ENCODE measurements at places on chromosomes 6 and 20. TPM values are rescaled to one million over a fixed set of nuclear protein-coding genes. Genes with fewer than 3 reads are reported as not detected.
A peak's percentile ranks its signal among the peaks of the same experiment; 100 is the strongest.

DNA sequence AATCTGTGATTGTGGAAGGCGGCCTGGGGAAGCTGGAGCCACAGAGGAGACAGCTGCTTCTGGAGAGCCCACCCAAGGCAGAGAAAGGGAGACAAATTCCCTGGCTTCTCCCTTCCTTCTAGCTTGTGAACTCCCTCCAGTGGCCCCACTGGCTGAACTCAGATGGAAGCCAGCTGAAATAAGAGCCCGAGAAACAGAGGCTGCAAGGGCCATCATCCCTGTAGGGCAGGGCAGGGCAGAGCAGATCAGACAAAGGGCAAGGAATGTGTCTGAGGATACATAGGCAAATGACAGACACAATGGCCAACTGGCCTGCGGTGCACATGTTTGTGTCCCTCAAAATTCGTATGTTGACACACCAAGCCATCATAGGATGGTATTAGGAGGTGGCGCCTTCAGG, 25.3 kb downstream of the MDFI start:
- no peak overlapping the region for H3K27ac ChIP-seq
- no peaks in the 10 kb centered on the region for H3K4me1 ChIP-seq
- DNase-seq = no peak
- H3K36me3 ChIP-seq = no peaks in the 10 kb centered on the region
- no peak overlapping the region for H3K4me3 ChIP-seq

GRCh38 chr20:58818586-58819285, 32.0 kb downstream of the GNAS-AS1 start:
- peaks cover 16% of the 10 kb centered on the region for H3K4me1 ChIP-seq
- DNase-seq = peak; percentile 97
- H3K36me3 ChIP-seq = no peaks in the 10 kb centered on the region
- no peak overlapping the region for H3K4me3 ChIP-seq
- H3K27me3 ChIP-seq = no peaks in the 10 kb centered on the region
- H3K27ac ChIP-seq = peak overlapping the region; percentile 46

- no peak overlapping the region for H3K4me3 ChIP-seq
- peaks cover 56% of the 10 kb centered on the region for H3K4me1 ChIP-seq
- H3K36me3 ChIP-seq = no peaks in the 10 kb centered on the region
- no peaks in the 10 kb centered on the region for H3K27me3 ChIP-seq
- no peak for DNase-seq
- peak overlapping the region; percentile 83 for H3K27ac ChIP-seq
Observed at GRCh38 chr20:31572042-31572700, 32.9 kb upstream of the ID1 start.

DNA sequence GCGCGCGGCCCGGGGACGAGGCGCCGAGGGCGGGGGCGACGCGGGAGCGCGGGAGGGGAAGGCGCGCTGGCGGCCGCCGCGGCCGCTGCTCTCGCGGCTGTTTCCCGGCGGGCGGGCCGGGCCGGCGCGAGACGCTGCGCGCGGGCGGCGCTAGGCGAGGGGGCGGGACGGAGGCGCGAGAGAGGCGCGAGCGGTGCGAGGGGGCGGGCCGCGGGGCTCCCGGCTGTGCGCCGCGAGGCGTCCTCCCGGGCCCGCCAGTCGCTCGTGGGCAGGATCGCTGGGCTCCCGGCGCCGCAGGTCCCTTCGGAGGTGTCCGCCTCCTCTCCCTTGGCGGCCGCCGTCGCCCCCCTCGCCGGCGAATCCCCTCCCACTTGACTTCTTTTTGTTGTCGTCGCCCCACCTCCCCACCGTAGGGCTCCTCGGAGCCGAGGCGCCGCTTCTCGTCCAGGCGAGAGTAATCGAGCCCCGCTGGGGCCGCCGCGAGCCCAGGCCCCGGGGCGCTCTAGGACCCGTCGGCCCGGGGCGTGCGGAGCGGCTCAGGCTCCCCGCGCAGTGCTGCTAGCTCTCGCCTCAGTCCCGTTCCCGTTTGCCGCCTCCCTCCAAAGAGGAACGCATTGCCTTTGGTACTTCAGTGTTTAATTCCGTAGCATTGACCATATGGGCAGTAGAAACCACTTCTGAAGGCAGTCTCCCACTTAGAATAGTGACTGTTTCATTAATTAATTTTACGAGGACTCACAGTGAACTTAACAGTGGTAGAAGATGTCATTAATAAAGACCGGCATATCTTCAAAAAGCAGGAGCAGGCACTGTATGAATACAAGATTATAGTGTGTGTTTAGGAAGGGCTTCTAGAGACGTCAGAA, at the start of gene RANBP9:
TSS of gene RANBP9 (minus strand) at position 103 of the 866 bp plus-strand sequence. CDS start 330 bp downstream, outside the sequence.
- peak within 1 kb of the TSS; percentile 88 for H3K27ac ChIP-seq
- peak within 1 kb of the TSS; percentile 77 for H3K4me3 ChIP-seq
- no peaks in the 10 kb centered on the region for H3K27me3 ChIP-seq
- peaks cover 20% of the 10 kb centered on the region for H3K4me1 ChIP-seq
- DNase-seq = peak; percentile 83

The NKAIN4 gene
- total RNA-seq = 162 TPM

The JPH2 gene
- 18.1 TPM for total RNA-seq

The CGAS gene
- total RNA-seq = 0.16 TPM

The CALHM4 gene
- total RNA-seq = 0.20 TPM
